ENCODE measurements at places on chromosomes 7 and 10.

- DNase-seq: no peak
These were observed 51.4 kb downstream of the RBM20 start for GRCh38 chr10:110695539-110695886.

DNA sequence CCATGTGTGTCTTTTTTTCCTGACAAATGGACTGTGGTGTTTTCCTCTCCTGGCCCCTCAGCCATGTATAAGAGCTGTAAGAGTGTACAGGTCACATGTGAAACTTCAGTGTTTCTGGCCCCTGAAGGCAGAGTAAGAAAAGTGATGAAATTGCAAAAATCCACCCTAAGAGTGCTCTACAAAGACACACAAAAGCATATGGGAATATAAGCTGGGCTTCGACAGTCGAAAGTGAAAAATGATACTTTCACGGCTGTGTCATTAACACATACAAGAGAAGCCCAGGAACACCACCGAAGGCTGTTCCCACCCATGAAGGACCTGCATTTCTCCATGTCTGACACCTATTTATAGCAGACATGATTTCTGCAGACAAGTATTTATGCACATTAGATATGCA lies 192.2 kb downstream of the PARD3 start:
- DNase-seq: no peak

- DNase-seq: no peak
These were observed 125.7 kb downstream of the CD36 start for GRCh38 chr7:80764132-80764531.

GRCh38 chr10:43134126-43134905 lies 3.9 kb upstream of the CSGALNACT2 start:
- DNase-seq: no peak

DNA sequence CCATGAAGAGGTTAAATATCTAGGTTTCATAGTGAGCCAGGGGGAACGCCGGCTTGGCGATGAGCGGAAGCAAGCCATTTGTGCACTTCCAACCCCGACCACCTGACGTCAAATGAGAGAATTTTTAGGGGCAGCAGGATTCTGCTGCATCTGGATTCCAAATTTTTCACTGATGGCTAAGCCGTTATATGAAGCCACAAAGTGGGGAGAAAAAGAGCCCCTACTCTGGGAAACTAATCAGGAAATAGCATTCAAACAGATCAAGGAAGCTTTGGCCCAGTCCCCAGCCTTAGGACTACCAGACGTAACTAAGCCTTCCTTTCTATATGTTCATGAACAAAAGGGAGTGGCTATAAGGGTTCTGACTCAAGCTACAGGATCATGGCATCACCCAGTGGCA lies 12.9 kb upstream of the ADCK2 start:
- DNase-seq: no peak

DNA sequence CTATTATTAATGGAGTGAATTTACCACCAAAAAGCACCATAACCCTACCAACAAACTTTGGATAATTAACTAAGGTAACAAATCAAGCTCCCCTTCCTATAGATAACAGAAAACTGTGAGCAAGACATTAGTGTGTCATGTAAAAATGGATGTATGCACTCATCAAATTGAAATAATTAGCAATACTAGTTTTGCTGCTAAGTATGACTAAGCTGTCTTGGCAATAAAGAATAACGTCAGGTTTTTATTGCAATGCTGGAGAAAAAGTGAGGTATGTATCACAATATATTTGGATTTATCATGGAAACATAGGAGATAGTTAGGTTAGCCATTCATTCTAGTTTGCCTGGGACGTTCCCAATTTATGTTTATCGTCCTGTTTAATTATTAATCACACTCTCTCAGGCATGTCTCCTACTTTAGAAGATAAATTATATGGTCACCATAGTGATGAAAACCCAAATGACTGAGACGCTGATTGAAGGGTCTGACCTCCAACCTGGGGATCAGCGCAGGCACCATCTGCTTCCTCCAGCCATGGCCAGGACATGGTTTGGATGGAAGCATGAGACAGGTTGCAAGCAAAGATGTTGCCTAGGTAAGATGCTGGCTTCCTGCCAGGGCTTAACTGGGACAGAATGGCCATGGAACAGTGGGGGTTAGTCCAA lies 125.6 kb downstream of the FANK1 start:
- no peak for DNase-seq

DNA sequence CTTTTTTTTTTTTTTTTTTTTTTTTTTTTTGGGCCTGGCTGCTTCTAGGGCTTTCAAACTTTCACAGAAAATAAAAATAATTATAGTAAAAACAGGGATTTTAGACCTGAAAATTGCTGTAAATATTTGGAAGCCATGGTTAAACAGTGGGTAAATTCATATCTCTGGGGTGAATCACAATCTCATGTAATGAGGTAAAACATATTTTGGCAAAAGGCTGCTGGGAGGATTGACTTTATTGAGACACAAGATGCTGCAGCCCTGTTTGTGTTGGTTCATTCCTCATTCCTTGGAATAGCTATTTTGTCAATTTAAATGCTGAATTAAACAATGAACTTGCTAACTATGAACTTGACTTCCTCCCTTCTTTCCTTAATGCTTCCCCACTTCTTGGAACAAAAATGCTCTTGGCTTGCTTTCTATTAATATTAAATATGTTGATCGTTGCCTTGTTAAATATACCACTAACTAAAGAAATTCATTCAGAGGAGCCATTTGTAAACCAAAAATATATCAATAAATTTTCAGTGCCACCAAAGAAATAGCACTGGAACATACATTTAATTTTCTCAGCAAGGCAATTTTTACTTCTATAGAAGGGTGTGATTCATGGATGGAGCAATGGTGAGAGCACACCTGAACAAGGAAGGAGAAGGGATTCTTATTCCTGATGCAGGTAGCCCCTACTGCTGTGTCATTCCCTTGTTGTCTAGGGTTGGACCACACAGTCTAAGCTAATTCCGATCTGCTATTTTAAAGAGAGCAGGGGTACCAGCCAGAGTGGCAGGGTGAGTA lies 24.6 kb downstream of the AGK start:
- no peak for DNase-seq

GRCh38 chr7:100130608-100131453 lies 4.1 kb downstream of the MBLAC1 start:
- DNase-seq: peak; percentile 30

Measured in GF-D8 (cell line).